Kidney tubule cell (primary cell): ENCODE measurements at places on chromosomes 3 and 15.

DNA sequence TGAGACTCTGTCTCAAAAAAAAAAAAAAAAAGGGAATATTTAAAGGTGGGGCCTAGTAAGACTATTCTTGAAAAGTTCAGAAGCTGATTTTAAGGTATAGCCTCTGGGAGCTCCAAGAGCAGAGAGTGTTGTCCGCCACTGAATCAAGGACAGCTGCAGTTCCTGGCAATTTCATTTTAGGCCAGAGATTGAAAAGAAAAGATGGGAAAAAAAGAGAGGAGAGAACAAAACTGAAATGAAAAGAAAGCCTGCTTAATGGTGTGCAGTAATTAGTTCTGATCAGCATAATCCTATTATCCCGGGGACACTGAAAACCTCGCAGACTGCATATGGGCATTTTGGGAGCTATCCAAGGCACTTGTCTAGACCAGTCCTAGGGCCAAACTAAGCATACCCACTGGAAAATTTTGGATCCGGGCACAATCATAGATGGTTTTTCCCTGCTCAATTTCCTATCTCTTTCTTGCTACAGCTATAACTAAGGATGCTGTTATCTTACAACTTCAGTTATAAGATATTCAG is 43.2 kb downstream of the EHHADH start:
- DNase-seq: no peak

GRCh38 chr3:140627756-140628155 is 50.1 kb upstream of the TRIM42 start:
- peak; percentile 2 for DNase-seq

- DNase-seq: no peak
Measured at GRCh38 chr3:33401781-33402180, 38.4 kb downstream of the UBP1 start.

DNA sequence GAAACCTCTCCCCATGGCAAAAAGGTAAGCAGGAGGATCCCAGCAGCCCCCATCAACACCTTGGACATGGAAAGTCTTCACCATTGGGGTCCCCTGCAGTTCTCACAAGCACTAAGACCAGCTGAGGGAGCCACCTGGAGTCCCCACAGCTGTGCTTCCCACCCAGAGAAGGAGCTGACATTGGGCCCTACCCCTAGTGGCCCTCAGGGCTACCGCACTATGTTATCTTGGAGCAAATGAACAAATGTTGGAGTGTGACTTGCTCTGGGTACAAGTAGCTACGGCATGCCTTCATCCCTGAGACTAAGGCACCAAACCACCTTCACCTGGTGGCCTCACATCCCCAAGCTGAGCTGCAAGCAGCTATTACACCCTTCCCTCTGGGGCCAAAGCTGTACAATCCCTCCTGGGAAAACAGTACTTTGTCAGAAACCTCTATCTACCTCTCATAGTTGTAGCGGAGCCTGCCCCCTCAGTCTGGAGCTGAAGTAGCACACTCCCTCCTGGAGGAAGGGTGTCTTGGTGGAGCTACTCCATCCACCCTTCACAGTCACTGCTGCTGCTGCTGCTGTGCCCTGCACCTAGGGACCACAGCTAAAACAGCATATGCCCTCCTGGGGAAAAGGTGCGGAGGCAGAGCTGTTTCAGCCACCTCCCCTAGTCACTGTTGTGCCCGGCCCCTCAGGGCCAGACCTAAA is 42.7 kb downstream of the SERP1 start:
- no peak for DNase-seq

DNA sequence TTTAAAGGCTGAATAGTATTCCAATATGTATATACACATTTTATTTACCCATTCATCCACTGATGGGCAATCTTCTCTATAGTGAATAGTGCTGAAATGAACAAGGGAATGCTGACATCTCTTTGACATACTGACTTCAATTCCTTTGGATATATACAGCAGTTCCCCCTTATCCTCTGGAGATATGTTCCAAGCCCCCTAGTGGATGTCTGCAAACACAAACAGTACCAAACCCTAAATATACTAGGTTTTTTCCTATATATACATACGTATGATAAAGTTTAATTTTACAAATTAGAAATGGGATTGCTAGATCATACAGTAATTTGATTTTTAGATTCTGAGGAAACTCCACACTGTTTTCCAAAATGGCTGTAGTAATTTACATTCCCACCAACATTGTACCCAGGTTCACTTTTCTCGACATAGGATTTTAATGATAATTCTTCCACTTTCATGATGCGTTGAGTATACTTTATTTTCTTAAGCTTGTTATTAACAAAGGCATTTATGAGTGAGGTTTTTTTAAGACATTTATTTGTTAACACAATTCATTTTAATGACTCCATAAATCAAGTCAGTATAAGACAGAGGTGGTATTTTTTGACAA is 38.2 kb downstream of the VPS13C start:
- DNase-seq: no peak

DNA sequence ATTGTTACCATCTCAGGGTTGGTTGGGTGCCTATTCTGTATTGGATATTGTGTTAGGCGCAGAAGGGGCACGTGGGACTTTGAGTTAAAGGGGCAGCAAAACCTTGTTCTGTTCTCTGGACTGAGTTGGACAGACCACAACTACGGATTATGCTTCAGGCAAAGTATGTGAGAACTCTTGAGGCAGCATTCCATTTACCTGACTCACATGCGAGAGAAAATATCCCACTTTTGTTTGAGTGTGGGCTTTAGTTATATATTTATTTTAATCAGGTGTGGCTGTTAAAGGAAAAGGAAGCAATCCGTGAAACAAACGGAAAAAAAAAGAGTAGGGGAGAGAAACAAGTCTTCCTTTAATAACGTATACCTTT is 627 bp upstream of the PLS1 start:
- DNase-seq: peak; percentile 96

GRCh38 chr3:94887065-94887464 is 824.2 kb downstream of the NSUN3 start:
- DNase-seq: no peak

DNA sequence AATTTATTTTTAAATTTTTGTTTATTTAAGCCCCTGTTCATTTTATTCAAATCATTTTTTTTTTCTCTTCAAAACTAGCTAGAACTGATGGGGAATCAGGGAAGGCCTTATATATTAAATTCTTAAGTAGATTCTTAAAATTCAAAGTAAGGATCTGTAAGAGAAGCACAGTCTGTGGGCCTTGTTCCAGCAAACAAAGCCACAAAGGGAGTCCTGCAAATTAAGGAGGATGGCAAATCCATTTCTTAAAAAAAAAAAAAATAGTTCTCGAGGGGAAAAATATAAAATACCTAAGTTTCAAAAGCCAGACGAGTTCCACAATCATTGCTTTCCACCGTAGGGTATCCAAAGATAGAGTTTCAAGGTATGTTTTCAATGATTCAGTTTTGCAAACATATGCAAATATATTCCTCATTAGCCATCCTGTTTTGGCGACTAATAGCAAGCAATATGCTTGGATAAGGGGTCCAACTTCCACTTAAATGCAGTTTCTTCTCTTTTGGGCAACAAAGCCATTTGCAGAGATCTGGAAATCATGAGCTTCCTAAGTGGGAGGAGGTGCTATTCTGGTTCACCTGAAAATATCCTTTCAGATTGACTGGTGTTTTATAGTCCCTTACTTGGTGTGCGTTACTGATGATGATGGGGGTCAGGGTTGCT is 46.8 kb downstream of the CDIN1 start:
- no peak for DNase-seq

- DNase-seq: no peak
Measured at GRCh38 chr3:147373301-147373700, 33.0 kb downstream of the ZIC4 start.

DNA sequence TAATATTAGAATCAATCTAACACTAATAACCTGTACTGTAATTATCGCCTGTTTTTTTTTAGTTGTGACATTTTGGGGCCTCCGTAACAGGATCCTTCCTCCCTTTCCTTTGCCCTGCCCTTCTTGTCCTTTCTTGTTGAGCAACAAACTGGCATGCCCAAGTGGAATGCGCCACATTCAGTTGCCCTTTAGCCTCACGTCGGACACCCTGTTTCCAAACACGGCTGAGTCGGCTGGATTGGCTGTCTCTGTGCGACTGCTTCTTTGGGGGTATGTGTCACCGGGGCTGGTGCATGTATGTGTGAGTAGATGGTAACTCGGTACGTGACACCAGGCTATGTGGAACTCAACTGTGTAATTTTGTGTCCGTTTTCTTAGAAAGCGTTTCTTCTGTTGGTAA is 24.1 kb downstream of the TRAK1 start:
- peak; percentile 50 for DNase-seq

GRCh38 chr3:71131375-71132314 is 451.9 kb downstream of the FOXP1 start:
- no peak for DNase-seq

DNA sequence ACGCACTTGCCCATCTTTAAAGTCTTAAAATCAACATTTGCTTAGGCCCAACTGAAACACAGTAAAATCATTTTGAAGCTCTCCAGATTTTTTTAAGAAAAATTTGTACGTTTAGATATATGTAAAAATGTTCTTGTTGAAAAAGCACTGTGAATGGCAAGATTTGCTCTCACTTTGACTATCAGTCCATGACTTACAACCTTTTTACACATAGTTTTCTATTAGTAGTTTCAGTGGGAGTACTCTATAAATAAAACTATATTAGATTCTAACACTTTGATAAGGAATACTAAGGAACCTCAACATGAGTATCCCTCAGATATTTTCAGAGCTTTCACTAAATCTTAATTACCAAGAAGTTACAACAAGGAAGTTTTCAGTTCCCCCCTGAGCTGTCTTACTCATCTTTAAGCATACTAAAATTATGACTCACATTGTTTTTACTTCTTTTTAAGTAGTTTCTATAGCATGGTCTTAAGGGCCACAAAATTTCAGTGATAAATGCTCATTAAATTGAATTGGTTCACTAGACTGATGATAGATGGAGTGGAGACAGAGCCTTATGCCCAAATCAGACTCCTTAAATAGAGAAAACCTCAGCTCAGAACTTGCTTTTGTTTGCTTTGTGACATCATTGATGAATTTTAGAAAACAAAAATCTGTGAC is 31.6 kb upstream of the RAP2B start:
- DNase-seq: peak; percentile 86

GRCh38 chr15:91308199-91308598 is 208.1 kb downstream of the SV2B start:
- DNase-seq: no peak

GRCh38 chr15:73924171-73924921 is 1.9 kb upstream of the LOXL1 start:
- peak; percentile 80 for DNase-seq

DNA sequence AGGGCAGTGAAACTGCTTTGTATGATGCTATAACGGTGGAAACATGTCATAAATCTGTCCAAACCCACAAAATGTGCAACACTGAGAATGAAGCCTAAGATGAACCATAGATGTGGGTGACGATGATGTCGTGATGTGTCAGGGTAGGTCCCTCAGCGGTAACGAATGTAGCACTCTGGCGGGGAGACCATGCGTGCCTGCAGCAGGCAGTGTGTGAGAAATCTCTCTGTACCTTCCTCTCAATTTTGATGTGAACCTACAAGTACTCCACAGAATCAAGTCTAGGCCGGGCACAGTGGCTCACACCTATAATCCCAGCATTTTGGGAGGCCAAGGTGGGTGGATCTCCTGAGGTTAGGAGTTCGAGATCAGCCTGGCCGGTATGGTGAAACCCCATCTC is 268.2 kb upstream of the LYSMD4 start:
- no peak for DNase-seq

GRCh38 chr3:124701687-124702086 is 28.6 kb upstream of the UMPS start:
- peak; percentile 74 for DNase-seq

- DNase-seq: no peak
Measured at GRCh38 chr15:89139613-89140499, 51.6 kb downstream of the ABHD2 start.

- no peak for DNase-seq
Measured at GRCh38 chr3:163601426-163601825, 1476.9 kb downstream of the SI start.

DNA sequence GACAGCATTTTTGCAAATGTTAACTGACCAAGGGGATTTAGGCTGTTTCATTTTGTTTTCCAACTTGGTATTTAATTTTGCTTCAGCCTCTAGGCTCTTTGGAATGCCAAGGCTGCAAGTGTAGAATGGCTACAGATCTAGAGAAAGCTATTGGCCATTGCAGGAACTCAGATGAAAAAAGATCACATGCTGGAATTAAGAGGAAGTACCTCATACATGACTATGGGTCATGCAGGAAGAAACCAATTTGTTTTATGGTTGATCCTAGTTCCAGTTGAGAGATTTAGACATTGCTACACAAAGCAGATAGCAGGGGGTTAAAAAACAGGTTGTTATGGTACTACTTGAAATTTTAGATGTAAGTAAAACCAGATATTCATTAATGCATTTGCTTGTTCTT is 12.7 kb upstream of the CLDN16 start:
- DNase-seq: peak; percentile 79

DNA sequence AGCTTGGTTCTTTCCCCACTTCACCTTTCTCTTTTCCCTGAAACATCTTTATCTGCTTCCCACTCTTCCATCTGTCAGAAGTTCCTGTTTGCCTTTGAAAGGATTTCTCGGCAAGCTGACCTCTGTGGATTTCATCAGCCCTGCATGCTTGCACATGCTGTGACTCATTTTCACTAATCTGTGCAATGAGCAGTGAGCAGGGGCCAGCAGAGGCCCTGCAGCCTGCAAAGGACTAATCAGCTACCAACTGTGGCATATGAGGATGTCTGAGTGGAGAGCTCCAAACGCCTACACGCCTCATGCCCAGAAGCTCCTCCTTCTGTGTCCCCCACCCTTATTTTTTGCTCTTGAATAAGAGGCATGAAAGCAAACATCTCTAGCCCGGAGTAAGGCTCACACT is 333.0 kb upstream of the SEMA6D start:
- peak; percentile 62 for DNase-seq

- no peak for DNase-seq
Measured at GRCh38 chr15:79248183-79248582, 34.3 kb upstream of the ANKRD34C start.

DNA sequence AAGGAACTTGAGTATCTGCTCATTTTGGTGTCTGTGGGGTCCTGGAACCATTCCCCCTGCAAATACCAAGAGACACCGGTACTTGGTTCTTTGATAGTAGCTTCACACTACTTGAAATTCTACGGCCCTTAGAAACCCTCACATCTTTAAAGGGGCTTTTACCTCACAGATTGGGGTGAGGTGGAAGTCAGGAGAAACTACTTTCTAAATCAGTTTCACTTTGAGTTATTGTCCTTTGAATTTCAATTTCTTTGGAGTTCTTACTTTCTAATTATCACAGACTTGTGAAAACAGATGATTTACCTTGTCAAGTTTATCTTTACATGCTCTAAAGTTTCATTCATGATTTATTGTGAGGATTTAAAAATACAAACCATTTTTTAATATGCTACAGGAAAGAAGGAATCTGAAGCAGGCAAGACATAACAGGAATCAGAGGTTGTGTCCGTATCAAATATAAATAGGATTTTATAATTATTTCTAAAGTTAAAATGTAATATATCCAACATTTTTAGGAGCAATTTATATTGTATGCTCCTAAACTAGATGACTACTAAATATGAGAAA is 98.9 kb downstream of the NEDD4 start:
- no peak for DNase-seq
